GM04503 (cell line): ENCODE measurements at places on chromosomes 5 and 9.

DNA sequence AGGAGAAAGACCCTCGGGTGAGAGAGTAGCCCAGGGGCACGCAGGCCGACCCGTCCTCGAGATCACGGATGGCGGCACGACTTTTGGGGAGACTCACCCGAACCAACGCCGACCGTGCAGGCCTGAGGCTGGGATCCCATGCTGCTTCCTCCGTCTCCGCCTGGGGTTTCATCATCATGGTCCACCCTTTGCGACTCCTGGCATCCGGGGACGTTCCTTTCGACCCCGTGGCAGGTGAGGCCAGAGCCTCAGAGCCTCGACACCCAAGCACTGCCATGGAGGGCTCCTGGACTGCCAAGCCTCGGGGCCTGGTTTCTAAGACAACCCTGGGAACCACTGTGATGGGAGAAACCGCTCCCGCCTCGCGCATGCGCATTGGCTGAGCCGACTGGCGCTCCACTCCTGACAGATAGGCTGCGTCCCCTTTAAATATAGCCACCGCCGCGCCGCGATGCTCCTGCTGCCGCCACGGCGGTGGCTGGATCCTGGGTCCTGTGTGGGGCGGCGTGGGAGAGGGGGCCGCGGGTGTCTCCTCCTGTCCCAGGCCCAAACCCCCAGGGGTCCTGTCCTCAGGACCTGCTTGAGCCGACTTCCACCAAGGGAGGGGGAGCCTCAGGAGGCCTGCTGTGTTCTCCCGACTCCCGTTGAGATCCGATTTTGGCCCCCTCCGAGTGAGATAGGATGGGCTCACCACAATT lies 481.6 kb downstream of the SPATA31A7 start:
- no peak for DNase-seq

DNA sequence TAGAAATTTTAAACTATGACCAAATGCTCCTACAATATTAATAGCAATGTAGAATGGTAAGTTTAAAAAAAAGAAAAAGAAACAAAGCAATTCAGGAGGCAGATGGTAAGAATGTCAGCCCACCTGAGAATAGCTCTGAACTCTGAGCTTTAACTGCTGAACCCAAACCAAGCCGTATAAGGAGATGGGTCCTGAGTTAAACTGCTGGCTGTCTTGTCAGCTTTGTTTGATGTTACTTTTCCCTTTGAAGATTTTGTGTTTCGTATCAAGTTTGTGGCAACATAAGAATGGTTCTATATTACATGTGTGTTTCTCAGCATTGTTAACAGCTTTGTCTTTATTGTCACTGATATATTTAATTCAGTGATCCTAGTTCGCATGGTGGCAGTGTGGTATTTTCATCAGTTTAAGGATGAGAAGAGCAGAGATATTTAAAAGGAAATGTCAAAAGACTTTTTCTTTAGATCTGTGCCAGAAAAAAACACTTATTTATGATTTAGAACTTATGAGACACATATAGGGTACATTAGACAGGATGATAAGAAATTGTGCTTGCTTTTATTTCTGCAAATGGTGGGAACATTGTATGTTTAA lies 390.1 kb downstream of the CCDC171 start:
- DNase-seq = no peak

DNA sequence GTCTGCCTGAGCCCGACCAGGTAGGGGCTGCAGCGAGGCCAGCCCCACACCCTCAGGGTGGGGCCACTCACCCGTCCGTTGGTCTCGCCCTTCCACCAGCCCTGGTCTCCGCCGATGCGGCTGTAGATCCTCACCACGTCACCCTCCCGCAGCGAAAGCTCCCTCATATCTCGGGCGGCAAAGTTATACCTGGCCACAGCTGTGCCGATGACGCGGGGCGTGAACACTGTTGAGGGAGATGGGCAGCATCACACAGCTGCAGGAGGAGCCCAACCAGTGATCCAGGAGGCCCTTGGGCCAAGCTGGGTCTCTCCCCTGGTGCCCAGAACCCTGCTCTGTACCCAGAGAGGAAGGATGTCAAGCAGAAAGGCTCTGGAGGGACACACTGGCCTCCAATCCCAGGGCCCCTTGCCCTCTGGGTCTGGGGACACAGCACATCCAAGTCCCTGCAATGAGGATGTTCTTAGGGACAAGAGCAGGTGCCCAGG lies 30.3 kb upstream of the SARDH start:
- no peak for DNase-seq

- no peak for DNase-seq
Observed at GRCh38 chr5:173481821-173482220, 134.6 kb downstream of the BOD1 start.

DNA sequence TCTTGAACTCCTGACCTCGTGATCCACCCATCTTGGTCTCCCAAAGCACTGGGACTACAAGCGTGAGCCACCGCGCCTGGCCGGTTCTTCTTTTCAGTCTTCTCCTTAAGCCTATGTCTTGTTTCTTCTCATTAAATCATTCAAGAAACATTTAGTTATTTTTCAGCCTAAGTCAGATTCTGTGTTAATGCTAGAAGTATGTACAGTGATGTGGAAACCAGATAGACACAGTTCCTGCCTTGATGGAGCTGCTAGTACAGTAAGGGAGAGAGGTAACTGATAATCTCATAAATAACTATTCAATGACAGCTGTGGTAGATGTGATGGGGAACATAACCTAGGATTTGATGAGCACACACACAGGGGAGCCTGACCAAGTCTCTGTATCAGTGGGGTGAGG lies 46.3 kb upstream of the NR3C1 start:
- DNase-seq = no peak

- no peak for DNase-seq
Observed at GRCh38 chr5:180253036-180253824, 38.7 kb downstream of the MAPK9 start.

DNA sequence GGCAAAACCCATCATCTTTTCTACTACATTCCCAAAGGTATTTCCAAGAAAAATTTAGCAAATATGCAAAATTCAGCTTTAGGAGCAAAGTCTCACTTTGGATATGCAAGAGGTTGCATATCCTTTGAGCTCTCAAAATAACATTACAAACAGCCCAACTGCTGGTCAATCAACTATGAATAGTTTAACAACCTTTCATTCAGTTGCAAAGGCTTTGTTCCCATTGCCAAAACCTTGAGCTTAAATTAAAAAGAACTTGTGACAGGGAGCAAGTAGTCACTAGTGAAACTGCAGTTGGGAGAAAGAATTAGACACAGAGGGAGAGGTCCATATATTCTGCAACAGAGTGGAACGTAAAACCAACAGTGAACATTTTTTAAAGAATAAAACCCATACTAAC lies 8.8 kb downstream of the ZNF608 start:
- no peak for DNase-seq
